ENCODE measurements at places on chromosomes 6 and 20.

DNA sequence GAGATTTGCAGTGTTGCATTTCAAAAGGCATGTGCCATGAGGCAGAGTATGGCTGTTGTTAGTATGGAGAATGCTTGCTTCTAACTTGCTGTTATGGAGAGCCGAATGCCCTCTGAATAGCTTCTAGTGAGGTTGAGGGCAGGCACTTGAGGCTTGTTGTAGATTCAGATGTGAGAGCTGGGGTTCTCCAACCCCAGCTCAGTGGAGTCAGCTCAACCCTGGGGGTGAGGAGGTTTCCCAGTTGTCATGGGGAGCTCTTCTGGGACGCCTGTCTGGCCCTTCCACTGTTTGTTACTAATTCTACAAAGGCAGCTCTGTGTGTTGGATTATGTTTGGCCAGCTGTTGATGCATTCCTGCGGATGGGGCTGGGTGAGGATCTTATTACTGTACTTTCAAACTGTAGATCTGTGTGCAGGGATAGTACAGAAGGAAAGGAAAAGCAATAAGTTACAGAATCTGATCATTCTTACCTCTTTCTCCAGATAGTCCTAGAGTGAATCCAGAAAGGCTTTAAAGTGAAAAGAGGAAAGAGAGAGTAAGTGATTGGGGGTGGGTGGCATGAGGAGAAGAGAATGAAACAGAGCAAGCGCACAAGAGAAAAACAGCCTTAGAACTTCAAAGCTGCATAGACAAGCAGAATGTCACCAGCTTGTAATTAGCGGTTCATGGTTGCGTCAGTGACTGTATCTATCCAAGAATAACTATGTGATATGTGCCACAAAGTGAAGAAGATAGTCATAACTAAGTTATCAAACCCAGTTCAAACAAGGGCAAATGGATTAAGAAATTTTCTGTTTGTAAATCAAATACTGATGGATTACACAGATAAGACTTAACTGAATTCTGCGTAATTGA, 148.7 kb downstream of the PRL start:
- DNase-seq, result no peak

GRCh38 chr6:144190080-144190479, 39.8 kb downstream of the STX11 start:
- no peak for DNase-seq

DNA sequence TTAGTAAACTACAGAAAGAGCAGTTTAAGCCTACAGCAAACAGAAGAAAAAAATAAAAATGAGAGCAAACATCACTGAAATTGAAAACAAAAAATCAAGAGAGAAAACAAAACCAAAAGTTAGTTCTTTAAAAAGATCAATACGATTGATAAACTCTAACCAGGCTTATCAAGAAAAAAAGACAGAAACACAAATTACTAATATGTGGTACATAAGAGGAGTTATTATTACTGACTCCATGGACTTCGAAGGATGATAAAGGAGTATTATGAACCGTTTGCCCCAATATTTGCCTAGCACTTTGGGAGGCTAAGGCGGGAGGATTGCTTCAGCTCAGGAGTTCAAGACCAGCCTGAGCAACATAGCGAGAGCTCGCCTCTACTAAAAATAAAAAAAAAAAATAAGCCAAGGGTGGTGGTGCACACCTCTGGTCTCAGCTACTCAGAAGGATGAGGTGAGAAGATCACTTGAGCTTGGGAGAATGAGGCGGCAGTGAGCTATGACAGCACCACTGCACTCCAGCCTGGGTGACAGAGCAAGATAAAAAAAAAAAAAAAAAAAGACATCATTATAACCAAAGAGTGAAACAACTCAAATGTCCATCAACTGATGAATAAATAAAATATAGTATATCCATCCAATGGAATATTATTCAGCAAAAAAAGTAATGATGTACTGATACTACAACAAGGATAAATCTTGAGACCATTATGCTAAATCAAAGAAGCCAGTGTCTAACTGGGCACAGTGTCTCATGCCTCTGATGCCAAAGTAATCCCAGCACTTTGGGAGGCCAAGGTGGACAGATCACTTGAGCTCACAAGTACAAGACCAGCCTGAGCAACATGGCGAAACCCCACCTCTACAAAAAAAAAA, 12.9 kb downstream of the TRPC4AP start:
- no peak for DNase-seq

DNA sequence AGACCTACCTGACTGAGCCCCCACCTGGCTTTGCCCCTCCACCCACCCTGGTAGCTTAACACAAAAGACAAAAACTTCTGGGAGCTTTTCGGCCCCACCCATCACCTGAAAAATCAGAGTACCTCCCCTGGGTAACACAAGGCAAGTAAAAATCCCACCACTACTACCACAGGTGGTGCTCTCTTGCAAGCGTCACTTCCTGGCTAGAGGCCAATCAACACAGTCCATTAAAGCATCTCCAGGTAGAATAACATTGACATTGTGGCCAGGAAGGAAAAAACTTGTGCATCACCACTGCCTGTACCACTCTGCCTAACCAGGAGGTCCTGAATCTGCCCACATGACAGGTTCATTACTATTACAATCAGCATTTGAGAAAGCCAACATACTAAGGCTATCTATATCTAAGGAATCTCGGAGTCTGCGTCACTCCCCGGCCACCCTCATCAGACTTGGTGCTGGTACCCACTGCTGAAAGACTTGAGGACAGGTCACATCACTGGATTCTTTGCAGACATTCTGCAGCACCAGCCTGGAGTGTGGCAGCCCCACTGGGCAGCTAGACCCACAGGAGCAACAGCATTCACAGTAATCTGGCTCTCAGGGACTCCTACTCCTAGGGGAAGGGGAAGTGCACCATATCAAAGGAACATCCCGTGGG, 125.9 kb downstream of the CDK19 start:
- no peak for DNase-seq

Data from cortex of kidney (tissue), 1 donor.